ENCODE measurements at places on chromosomes 7 and 10.

DNA sequence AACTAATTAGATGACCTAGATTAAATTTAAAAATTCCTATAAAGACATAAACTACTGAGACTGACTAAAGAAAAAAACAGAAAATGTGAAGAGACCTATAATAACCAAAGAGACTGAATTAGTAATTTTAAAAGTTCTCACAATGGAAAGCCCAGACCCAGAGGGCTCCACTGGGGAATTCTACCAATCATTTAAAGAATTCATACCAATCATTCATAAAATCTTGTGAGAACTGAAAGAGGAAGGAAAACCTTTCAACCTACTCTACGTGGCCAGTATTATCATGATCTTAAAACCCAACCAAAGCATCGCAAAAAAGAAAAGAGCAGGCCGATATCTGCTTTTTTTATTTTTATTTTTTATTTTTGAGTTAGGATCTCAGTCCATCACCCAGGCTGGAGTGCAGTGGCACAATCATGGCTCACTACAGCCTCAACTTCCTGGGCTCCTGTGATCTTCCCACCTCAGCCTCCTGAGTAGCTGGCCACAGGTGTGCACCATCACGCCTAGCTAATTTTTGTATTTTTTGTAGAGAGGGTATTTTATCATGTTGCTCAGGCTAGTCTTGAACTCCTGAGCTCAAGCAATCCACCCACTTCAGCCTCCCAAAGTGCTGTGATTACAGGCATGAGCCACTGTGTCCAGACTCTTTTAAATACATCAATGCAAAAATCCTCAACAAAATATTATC, 48.6 kb downstream of the DGKI start:
- DNase-seq = no peak

GRCh38 chr7:16460789-16461493, 4.6 kb downstream of the SOSTDC1 start:
- no peak for DNase-seq

- no peak for DNase-seq
Measured at GRCh38 chr10:81981724-81982123, 106.7 kb downstream of the NRG3 start.

DNA sequence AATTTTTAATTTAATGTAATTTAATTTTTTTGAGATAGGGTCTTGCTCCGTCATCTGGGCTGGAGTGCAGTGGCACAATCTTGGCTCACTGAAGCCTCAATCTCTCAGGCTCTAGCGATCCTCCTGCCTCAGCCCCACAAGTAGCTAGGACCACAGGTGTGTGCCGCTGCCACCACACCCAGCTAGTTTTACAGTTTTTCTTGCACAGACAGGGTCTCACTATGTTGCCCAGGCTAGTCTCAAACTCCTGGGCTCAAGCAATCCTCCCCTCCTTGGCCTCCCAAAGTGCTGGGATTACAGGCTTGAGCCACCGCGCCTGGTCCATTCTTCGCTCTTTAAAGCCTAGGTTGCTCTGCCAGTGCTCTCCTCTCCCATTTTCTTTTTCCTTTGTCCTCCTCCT, 12.9 kb downstream of the CALML3 start:
- no peak for DNase-seq

DNA sequence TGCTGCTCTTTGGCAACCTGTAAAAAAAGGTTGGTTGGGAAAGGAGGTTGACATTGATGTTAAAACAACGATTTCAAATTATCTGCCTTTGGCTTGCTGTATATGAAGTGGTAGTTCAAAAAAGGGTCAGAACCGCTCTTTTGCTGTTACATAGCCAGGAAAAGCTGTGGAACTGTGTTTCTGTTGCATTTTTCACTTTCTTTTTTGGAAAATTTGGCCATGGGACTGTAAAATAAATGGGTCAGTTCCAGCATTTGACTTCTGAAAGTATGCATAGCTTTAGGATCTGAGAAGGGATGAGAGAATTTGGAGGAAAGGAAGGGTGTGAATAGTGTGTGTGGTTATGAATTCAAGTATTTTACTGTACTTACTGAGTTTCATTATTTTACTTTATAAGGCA, 7.3 kb downstream of the AUTS2 start:
- no peak for DNase-seq

DNA sequence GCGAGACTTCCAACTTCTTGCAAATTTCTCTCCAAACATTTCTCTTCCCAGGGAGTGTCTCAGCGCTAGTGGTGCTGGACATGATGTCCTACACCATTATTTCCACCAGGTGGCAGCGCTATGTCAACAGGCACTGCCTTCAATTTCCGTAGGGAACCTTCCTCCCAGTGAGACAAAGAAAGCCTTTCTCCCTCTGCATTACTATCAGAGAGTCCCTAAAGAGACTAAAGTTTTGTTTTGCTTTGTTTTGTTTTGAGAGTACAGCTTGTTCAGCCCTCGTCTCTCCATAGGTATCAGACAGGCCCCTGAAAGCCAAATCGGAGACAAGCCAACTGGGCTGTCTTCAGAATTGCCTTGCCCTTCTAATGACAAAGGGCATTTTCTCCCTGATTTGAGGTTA, 44.2 kb upstream of the GGCT start:
- peak; percentile 51 for DNase-seq

GRCh38 chr7:13151978-13152377, 464.5 kb downstream of the ARL4A start:
- DNase-seq = no peak

- DNase-seq = no peak
Measured at GRCh38 chr10:64558094-64558835, 1037.1 kb downstream of the REEP3 start.

DNA sequence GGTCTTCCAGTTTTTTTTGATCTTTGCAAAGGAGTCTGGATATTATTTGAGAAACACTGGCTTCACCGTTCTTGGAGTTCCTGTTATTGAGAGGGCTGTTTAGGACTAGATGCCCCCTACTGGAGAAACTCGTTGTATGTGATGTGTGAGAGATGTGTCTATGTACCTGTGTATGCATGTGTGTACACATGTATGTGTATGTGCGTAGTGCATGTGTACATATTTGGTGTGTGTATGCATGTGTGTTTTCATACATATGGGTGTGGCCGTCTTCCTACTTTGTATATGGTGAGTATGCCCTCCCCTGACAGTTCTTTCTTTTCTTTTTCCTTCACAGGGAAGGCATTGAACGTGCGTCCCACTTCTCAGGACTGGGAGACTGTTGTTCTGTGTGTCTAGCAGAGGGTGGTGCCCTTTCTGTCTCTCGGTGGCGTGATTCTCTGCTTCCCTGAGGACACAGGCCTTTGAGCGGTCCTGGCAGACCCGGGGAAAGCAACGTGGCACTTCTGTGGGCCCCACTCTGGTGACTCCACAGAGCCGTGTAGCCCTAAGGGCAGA, 3.0 kb upstream of the CALHM3 start:
- DNase-seq = peak; percentile 34

DNA sequence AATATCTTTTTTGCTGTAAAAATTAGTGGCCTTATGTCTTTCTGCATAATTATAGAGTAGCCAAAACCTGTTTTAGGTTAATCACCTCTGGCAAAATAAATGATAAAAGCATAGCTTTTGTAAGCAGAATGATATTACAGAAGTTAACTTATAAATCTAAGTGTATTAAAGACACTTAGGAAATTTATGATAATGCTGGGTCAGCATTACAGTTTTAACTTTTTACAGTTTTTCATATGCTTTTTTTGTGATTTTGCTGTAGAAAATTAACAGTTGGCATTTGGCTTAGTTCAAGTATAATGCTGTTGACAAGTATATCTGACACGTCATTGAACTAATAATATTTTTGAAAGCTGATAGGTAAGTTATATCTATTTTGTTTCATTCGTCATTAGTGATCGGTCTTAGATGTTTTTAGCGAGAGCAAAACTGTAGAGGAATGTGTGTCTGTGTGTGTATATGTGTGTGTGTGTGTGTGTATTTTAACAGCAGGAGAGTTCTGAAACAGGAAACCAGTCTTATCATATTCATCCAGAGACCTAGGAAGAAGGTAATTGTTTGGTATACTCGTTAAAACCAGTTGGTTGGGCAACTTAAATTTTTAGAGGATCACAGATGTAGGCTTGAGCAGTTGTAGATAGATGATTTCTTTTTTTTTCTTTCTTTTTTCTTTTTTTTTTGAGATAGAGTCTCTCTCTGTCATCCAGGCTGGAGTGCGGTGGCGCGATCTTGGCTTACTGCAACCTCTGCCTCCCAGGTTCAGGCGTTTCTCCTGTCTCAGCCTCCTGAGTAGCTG, 15.4 kb downstream of the PTEN start:
- DNase-seq = no peak

- no peak for DNase-seq
Measured at GRCh38 chr10:133403784-133404183, 9.8 kb downstream of the MTG1 start.

GRCh38 chr7:20896996-20897395, 110.3 kb upstream of the SP8 start:
- no peak for DNase-seq

DNA sequence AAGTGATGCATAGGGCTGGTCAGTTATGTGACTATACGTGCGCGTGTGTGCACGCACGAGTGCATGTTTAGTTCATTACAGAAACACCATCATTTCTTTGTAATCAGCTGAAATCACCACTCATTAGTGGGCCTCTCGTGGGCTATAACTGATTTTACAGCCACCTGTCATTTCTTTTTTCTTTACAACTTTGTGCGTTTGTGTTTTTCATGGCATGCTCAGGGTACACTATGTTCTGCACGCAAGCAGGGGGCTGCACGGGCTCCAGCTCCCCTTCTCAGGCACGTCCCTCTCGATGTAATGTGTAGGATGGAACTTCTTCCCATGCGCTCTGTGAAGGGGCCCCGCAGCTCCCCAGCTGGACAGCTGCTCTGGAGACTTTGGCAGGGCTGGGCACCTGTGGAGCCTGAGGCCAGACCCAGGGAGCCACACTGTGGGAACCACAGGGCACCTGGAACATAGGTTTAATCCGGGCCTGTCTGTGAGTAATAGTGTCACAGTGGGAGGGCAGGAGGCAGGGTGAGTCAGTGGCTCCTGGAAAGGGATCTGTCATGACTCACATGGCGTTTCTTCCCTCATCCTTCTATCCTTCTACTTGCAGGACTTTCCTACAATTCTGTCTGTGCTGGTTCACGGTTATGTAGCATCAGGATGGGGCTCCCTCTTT, 4.9 kb downstream of the GCK start:
- no peak for DNase-seq

DNA sequence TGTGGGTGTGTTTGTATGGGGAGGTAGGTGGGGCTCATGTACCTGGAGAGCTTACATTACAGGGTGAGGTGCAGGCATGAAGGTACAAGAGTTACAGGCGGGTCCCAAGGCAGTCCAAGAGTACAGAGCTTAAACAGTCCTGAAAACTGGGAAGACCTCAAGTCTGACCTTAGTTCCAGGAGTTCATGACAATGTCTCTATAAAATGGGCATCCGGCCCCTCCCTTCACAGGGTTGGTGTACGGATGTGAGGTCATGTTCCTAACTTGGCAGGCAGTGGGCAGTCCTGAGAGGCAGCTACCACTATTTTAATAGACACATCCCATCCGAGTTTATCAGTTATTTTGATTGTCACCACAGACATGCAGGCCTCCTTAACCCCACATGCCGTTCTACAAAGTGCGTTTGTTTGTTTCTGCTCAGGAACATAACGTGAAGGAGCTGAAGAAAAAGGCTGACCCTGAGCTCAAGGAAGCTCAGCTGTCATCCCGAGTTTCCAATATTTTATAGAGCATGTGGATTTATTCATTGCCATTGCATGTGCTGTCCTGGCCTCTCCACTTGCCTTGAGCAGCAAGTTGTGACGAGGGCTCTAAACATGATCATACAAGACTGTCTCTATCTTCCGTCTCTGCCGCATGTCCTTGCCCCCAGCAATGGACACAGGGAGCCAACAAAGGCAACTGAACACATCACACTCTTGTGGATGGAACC, 647.5 kb upstream of the IGFBP3 start:
- no peak for DNase-seq

DNA sequence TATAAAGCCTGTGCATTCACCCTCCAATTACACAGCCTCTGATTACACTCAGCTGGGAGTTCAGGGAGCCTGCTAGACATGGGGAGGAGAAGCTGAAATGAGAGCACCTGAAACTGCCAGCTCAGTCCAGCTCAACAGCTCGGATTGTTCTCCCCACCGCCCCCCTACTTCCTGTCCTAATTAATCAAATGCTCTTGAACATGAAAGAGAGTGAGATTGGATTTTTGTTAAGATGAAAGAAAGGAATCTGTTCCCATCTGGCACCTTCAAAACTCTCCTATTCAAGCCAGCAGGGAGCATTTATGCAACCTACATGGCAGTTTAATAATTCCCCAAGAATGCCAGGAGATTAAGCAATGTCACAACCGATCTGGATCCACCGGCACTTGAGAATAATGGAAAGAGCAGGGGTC, 98.0 kb downstream of the NPSR1 start:
- no peak for DNase-seq

DNA sequence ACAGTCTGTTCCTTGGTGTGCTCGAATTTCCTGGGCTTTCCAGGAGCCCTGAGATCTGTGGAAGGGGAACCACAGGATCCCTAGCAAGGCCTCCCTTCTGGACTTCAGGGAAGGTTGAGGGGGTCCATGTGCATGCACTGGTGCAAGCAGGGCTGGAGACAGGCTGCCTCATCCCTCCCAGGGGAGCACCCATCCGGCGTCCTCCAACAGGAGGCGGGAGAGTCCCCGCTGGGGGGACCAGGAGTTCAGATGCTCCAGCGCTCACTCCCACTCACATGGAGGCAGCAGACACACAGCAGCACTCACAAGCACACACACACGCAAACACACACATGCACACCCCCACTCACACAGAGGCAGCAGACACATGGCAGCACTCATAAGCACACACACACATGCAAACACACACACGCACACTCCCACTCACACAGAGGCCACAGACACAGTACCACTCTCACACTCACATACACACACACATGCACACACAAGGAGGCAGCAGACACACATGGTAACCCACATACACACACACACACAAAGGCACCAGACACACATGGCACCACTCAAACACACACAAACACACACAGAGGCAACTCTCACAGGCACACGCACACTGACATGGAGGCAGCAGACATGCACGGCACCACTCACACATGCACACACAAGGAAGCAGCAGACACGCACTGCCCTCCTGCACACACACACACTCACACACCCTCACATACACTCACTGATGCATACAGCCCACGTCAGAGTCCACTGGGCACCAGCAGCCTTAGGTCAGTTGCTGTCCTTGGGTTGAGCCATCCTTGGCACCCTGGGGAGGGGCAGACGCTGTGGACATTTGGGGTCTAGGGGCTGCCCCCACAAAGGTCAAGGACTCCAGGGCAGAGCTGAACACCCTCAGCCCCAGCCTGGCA, 247.0 kb upstream of the PPP2R2D start:
- no peak for DNase-seq

GRCh38 chr7:151051108-151051507, 2.8 kb downstream of the ASIC3 start:
- DNase-seq = no peak

DNA sequence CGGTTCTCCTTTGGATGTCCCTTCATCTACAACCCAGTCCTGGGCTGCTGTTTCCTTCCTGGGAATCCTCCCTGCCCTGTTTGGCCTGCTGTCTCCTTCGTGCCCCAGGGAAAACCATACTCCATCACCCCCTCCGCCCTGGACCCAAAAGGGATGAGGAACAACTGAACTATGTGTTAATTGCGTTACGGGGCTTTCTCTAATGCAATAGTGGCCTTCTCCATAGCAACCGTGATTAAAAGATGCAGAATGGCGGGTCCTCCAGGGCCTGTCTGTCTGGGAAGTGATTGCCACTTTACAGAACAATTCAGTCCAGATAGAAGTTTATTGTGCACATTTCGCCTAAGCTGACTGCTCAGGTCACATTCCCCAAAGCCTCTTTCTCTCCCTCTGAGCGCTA, 112.0 kb upstream of the FGFR2 start:
- no peak for DNase-seq

- DNase-seq = peak; percentile 20
Measured at GRCh38 chr7:56083150-56083785, 9.5 kb downstream of the PHKG1 start.
